ENCODE measurements at places on chromosomes 2 and 18.
A peak's percentile ranks its signal among the peaks of the same experiment; 100 is the strongest.

- no peak for DNase-seq
These were observed 8.6 kb upstream of the RND3 start for GRCh38 chr2:150495993-150496627.

- no peak for DNase-seq
These were observed 184.5 kb upstream of the CWC22 start for GRCh38 chr2:180191432-180192124.

- DNase-seq, result no peak
These were observed 134.6 kb upstream of the SMAD2 start for GRCh38 chr18:48064978-48065600.

GRCh38 chr2:145593280-145593679, 1073.4 kb upstream of the ZEB2 start:
- no peak for DNase-seq

- no peak for DNase-seq
These were observed 5.8 kb downstream of the CIB4 start for GRCh38 chr2:26635401-26635800.

DNA sequence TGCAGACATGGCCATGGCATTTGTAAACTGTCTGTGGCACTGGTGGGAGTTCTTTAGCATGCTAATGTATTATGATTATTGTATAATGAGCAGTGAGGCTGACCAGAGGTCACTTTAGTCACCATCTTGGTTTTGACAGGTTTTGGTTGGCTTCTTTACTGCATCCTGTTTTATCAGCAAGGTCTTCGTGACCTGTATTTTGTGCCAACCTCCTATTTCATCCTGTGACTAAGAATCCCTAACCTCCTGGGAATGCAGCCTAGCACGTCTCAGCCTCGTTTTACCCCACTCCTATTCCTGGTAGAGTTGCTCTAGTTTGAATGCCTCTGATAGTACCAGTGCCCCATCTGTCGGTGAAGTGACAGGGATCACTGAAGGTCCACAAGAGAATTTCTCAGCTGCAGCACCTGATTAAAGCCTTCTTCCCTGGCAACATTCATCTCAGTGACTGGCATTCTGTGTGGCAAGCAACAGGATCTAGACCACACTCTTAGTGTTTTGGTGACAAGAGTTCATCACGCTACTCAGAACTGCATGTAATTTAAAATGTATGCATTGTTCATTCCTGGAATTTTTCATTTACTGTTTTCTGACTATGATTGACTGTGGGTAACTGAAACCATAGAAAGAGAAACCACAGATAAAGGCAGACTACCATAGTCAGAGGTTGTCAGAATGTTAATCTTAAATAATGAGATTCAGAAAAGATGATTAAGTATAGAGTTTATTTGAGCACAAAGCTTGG, 43.0 kb upstream of the GPR39 start:
- no peak for DNase-seq

DNA sequence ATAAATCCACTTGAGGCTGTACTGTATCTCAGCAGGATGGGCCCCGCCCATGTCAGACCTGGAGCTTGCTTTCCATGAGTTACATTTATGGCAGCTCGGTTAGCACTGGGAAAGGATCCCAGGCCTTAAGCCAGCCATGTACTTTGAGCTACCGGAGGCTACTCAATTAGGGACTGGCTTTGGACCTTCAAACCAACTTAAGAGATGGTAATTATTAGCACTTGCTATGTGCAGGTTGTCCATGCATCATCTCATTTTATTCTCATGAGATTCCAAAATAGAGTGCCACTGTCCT, 64.4 kb downstream of the ACTR2 start:
- DNase-seq, result no peak

GRCh38 chr2:15719566-15720313, 128.1 kb downstream of the DDX1 start:
- peak; percentile 29 for DNase-seq

DNA sequence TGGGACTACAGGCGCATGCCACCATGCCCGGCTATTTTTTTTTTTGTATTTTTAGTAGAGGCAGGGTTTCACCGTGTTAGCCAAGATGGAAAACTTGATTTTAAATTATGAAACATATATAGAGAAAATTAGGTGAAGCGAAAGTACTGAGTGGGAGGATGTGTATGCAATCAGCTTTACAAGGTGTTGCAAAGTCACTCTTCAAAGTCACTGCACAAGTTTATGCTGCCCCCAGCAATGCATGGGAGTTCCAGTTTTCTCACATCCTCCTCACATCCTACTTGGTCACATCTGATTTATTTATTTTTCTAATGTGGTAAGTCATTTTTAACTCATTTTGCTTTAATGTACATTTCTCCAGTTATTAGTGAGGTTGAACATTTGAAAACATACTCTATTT, 49.2 kb upstream of the CHN1 start:
- no peak for DNase-seq

GRCh38 chr18:51275712-51276476, 78.4 kb upstream of the MEX3C start:
- peak; percentile 94 for DNase-seq

DNA sequence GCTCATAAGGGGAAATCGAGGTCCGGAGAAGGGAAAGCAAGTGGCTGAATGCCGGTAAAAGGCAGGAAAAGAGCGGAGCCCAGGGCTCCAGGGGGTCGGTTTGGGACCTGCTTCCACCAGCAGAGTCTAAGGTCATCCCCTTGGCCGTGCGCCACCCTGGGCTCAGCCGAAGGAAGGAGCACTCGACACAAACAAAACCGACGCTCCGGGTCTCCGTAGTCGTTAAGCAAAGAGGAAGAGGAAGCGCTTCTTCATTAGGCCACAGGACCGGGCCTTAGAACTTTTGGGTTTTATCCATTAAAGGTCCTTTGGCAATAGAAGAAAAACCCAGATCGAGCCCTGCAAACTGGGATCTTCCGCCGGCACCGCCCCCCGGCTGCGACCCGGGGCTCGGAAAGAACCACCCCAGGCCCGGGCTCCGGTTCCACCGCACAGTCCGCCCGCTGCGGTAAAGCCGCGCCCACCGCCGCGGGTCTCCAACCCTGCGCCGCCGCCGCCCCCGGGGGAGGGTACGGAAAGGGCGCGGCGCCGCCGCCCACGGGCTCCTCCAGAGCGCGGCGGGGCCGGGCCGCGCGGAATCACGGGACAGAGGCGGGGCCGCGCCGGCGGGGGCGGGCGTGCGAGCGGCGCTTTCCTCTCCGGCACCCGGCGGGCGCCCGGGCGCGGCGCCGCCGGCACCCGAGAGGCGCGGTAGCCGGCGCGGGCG, at the start of gene TTL:
Gene TTL (plus strand): TSS at position 629 of the 706 bp plus-strand sequence. CDS start 189 bp downstream, outside the sequence.
- peak; percentile 80 for DNase-seq

GRCh38 chr2:129849559-129850160, 129.8 kb upstream of the RAB6C start:
- DNase-seq, result peak; percentile 76

DNA sequence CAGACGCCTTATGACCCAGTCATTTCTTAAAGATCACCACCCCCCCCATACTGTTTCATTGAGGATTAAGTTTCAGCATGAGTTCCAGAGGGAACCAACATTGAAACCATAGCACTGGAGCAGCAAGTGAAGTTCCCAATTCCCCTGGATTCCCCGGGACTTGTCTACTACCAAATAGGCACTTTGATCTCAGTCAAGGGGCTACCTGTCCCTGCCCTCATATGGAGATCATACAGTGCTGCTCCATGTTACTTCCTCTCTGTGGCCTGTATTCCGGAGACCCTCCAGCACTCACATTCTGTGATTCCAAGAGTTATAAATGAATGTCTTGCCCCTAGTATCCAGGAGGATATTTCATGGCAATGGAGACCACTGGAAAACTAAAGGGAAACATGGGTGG, 42.5 kb downstream of the RNF144A start:
- DNase-seq, result no peak

DNA sequence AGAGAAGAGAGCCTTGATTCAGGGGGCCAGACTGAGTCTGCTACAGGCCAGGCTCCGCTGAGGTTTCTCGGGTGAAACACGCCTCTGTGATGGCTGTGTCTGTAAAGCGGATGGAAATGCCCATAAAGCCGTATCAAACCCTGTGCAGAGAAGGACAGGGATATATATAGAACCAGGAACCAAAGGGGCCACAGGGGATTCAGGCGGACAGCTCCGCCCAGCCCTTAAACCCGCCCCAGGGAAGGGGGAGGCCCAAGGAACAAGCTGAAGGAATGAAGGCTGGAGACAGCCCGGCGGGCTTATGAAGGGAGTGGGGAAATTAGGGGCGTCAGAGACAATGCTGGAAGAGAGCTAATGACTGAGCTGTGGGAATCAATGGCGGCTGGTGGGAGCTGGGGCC, 42.1 kb downstream of the NHEJ1 start:
- DNase-seq, result no peak

DNA sequence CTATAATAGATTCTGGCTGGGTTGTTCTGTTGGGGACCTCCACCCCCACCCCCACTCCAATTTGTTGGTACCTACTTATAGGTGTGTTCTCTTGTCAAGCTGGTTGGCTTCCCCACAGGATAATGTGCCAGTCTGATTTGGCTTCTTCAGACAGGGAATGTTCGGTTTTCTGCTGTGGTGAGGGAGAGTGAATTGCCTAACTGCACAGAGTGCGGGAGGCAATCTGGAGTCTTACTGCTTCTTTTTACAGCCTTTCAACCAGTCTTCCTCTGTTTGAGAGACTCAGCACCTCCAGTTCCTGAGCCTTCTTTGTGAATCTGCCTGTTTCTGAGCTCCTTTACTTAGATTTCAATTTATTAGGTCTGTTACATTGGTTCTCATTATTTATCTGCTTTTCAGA, 27.4 kb upstream of the SNORC start:
- DNase-seq, result no peak

DNA sequence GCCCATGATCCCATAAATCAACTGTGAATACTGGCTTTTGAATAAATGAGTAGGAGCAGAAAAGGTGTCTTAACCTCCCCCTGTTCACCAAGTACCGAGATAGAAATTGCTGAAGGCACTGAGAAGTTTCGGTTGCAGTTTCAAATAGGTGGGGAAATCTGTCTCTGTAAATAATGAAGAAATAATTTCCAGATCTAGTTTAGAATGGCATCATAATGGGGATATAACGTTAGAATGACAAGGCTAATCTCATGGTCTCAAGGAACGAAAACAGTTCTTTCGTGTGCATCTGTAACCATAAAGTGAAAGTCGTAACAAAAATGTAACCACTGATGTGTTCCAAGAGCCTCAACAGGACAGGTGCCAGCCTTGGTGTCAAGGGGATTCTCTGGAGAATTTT, 49.9 kb upstream of the TMEM18 start:
- DNase-seq, result no peak

DNA sequence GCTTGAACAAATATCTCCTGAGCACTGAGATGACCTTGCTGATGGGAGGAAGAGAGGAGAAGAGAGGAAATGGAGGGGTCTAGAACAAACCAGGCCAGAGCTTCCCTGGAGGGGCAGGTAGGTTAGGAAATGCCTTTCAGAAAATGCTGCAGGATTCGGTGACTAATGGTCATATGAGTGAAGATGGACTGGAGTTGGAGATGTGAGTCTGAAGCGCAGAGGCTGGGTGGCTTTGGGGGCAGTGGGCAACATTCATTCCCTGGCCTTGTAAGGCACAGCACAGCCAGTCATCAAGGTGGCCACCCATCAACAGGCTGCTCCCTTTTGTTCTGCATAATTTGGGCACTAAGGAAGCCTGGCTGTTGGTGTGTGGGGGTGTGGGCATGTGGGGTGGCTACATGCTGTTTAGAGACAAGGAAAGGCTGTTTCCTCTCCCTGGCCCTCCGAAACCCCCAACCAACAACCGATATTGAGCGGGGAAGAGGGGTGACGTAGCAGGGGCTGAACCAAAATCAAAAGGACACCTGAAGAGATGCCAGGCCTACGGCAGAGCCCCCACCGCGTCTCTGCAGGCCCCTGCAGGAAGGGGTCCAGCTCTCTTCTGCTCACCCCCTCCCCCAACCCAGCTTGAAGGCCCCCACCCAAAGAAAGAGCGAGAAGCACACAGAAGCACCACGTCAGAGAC, 1.5 kb downstream of the SLC30A3 start:
- no peak for DNase-seq

DNA sequence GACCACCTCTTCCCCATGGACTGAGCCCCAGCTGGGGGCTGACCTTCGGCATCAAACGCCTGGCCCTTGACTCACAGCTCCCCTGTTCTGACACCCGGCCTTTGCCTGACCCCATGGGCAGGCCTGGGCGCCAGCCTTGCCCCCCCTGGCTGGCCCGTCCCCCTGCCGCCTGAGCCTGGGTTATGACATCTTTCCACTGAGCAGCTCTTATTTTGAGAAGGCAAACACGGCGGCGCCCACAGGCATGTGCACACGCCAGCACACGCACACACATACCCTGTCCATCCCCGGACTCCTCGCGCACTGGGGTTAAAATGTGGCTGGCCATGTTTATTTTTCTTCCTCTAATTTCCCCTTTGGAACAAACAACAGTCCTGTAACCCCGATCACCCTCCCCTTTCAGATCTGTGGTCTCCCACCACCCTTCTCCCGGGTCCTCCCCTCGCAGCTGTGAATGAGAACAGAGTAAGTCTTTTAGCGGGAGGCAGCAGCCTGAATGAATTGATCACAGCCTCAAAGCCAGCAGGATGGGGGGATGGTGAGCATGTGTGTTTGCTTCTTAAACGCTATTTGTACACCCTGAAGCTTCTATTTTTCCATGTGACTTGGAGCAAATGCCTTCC, 11.8 kb upstream of the ATOH8 start:
- peak; percentile 90 for DNase-seq

DNA sequence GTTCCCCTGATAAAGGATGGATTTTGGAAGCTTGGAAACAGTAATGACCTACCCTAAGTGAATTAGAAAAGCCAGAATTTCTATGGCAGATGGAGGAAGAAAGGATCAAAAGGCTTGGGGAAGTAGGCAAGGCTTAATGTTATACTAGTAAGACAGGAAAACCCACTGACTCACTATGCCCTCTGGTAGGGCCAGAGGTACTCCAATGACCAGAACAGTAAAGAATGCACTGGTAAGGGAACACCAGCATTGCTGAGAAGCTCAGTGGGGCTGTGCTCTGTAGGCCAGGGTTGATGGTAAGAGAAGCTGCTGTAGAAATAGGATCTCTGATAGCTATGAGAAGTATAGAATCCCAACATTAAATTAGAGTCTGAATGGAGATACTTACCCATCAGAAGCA, 126.4 kb downstream of the GFPT1 start:
- no peak for DNase-seq
